ENCODE measurements at places on chromosomes 13 and 19.

GRCh38 chr19:12664406-12665280, 1.9 kb downstream of the MAN2B1 start:
- DNase-seq, result no peak

GRCh38 chr13:32897296-32897695, 118.9 kb upstream of the KL start:
- DNase-seq, result no peak

DNA sequence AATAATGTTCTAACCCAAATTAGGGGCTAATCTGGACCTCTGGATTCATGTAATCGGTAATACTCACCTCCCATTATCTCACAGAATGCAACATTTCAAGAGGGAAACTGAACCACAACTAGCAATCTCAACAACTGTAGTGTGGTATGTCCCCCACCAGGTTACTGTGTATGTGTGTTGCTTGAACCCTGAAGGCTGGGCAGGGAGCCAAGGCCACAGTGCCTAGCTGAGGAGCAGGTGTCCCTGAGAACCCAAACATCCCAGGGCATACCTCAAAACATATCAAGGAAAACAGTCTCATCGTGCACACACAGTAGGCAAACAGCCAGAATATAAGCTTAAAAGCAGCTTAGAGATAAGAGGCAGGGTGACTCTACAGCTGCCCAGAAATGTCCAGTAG, 20.5 kb upstream of the NEK3 start:
- DNase-seq, result no peak

DNA sequence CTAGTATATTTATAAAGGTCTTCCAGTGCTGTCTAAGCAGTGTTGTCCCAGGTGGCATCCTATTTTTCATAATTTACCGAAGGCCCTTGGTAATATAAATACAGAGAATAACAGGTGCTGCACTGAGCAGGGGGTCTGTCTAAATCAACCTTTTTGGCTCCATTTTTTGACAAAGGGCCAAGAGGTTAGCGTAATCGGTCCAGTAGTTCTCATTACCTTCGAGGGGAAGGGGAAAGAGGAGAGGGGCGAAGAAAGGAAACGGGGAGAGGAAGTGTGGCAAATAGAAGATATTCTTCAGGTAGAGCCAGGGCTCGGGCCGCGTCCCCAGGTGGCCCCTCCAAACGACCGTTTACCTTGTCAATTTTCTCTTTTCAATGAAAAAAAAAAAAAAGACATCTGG, 749 bp upstream of the PAN3 start:
- no peak for DNase-seq
